ENCODE measurements at places on chromosomes 11 and 22. TPM values are rescaled to one million over a fixed set of nuclear protein-coding genes. Genes with fewer than 3 reads are reported as not detected.

Gene P4HA3
- not detected for total RNA-seq

Gene VWCE
- 8.1 TPM for total RNA-seq

Gene OR10D3
- not detected for total RNA-seq

Gene ZBTB16
- 2.9 TPM for total RNA-seq

Gene MYOD1
- not detected for total RNA-seq

Gene TBCEL
- total RNA-seq = 8.2 TPM

Gene OR51B5
- not detected for total RNA-seq

Gene RAB38
- total RNA-seq = 2.0 TPM

Gene SCN2B
- total RNA-seq = 0.02 TPM

Gene STK33
- 0.11 TPM for total RNA-seq

Gene TNNT3
- 2.9 TPM for total RNA-seq

Gene C22orf31
- total RNA-seq = not detected

Gene CTSF
- total RNA-seq = 0.73 TPM

Gene FGF19
- total RNA-seq = not detected

Gene SMCO4
- total RNA-seq = 41.5 TPM

Gene MS4A15
- total RNA-seq = not detected

Gene IRAG1
- total RNA-seq = not detected

Gene DGAT2
- 3.0 TPM for total RNA-seq

Gene CWF19L2
- 14.8 TPM for total RNA-seq

Gene OR8I2
- total RNA-seq = not detected

Gene TPH1
- 0.34 TPM for total RNA-seq

Gene METTL15
- total RNA-seq = 17.4 TPM

Gene DUSP8
- 1.8 TPM for total RNA-seq

Gene LMNTD2
- 1.1 TPM for total RNA-seq

Gene HNRNPUL2
- 62.6 TPM for total RNA-seq

Gene NRXN2
- total RNA-seq = not detected

Gene TIGD3
- total RNA-seq = 1.6 TPM

Gene CALCA
- not detected for total RNA-seq

Gene SYT8
- not detected for total RNA-seq

Gene WT1
- not detected for total RNA-seq

Gene EWSR1
- 436 TPM for total RNA-seq

Gene PTGDR2
- 0.32 TPM for total RNA-seq

Gene MOGAT2
- total RNA-seq = not detected
